Stimulated activated CD4-positive, alpha-beta T cell treated with anti-CD3 and anti-CD28 coated beads, Interleukin-2, amount 100 ng/mL, for 48 hours (primary cell): ENCODE measurements at places on chromosomes 11 and 22.

GRCh38 chr11:68164437-68164836 lies 43.2 kb upstream of the CHKA start:
- DNase-seq: no peak

- DNase-seq: no peak
These were observed 6.6 kb upstream of the MS4A12 start for GRCh38 chr11:60485987-60486386.

GRCh38 chr11:10522921-10523320 lies 18.1 kb downstream of the RNF141 start:
- DNase-seq: no peak

DNA sequence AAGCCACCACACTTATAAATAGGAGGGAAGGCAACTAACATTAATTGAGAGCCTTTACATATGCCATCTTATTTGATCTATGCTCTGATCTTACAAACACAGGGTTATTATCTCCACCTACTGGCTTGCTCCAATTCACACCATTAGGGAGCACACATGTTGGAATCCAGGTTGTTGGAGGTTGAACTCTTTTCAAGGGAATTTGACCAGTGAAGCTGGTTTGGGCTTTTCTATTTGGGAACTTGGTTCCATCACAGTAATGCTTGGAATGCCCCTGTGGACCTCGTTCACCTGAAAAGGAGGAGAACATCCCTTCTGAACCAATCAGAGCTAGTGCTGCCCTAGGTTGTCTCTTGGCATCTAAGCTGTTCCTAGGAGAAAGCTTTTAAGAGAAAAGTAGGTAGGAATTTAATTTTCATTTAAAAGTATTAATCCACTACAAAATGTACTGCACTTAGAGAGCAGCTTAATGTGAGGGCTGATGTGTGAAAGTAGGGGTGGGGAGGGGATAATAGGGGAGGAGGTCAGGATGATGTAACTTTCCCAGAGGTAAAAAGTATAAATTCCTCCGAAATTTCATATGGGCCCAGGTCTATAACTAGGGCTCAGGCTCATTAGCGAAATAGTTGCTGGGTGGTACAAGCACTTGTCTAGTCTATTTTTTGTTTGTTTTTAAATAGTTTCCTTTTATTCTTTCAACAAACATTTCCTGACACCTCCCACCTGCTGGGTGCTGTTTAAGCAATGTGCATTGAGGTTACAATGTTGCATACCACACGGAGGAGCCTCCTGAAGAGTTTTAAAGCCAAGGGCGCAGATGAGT lies 7.6 kb upstream of the MICAL2 start:
- no peak for DNase-seq

DNA sequence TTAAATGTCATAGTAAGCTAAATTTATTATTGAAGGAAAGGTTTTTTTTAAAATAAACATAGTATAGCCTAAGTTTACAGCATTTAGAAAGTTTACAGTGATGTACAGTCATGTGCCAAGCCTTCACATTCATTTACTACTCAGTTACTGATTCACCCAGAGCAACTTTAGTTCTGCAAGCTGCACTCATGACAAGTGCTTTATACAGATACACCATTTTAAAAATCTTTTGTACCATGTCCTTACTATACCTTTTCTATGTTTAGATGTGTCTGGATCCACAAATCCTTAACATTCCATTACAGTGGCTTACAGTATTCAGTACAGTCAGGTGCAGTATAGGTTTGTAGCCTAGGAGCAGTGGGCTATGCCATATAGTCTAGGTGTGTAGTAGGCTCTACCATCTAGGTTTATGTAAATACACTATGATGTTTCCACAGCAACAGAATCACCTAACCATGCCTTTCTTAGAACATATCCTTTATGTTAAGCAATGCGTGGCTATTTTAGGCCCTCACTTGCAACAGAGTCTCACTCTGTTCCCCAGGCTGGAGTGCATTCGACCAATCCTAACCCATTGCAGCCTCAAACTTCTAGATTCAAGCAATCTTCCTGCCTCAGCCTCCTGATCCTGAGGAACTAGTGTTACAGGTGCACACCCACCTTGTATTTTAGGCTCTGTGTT lies 79.5 kb upstream of the SLC25A18 start:
- DNase-seq: no peak

GRCh38 chr11:6650980-6651379 lies 4.6 kb downstream of the DCHS1 start:
- DNase-seq: no peak

DNA sequence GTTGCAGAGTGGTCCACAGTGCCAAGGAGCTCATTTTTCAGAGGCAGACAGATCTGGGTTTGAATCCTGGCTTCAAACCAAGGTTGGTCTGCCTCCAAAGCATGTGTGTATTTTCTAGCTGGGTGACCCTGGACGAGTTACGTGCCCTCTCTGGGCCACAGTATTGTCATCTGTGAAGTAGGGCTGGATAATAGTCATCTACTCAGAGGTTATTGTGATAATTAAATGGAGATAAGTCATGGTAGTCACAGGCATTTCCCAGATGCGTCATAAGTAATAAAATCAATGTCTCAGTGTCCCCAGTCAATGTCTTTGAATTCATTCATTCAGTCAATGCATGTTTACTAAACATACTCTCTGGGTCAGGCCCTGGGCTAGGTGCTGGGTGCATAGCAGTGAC lies 8.6 kb downstream of the OMP start:
- DNase-seq: no peak

DNA sequence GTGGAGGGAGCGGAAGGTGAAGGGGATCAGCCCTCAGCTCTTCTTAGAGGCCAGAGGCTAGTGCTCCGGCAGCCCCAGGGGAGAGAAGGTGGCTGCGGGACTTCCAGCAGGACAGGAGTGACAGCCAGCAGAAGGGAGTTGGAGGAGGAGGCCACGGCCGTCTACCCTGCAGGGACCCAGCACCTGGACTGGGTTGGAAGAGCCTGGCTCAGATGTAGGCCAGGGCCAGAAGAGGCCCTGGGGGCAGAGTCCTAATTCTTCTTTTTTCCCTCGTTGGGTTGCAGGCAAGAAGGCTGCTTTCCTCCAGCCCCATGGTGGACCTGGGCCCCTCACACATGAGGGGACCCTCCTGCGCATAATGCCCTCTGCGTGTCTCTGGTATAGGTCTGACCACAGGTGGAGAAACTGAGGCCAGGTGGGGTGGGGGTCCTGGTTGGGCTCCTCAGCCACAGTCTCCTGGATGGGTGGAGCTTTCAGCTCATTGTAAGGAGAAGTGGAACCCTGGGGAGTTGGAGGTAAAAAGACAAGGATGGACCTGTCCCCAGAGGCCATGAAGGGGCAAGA lies 2.3 kb upstream of the MCAM start:
- no peak for DNase-seq

DNA sequence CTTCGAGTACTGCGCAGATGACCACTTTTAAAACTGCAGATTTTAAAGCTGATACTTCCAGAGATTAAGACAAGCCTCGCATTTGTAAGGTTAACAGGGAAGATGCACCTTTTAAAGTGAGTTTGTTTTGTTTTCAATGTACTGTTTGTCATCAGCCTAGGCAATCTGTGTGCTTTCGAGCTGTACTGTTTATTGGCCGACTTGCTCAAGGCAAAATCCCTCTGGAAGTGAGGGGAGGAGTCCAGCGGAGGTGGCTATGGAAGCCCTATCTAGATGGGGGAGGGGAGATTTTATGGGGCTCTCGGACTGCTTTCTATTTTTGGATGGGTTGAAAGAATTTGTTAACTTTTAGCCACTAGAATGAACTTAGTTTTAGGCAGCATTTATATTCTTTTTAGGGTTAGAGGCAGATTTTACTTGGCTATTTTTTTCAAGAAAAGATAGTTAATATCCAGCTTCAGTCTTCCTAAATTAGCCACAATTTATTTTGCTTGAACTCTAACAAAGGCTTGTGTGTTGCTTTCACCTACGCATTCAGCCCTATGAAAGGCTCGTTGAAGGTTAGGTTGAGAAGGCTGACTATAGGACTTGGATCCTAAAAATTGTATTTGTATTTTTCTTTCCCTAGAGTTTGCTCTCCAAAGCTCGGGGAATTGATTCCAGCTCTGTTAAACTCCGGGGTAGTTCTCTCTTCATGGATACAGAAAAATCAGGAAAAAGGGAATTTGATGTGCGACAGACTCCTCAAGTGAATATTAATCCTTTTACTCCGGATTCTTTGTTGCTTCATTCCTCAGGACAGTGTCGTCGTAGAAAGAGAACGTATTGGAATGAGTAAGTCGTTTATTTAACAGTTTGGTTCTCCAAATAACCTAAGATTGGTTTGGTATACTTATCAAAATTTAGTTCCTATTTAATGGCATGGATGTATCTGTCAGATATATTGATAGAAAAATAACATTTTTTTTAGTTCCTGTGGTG lies 2.1 kb downstream of the WEE1 start:
- DNase-seq: no peak

DNA sequence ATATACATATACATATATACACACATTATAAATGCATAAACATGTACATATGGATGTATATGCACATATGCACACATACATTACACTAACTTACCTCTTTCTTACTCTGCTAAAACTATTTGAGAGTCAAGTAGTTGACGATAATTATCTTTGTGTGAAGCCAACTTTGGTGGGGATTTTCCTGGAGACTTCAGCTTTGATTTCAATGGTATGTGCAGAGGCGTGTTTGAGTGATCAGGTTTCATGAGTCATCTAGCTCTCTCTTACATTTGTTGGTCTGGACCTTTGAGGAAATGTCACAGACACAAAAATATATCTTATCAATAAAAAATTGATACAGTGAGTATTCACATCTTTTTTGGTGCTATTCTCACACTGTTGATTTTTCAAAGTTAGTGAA lies 769.1 kb upstream of the LUZP2 start:
- no peak for DNase-seq

DNA sequence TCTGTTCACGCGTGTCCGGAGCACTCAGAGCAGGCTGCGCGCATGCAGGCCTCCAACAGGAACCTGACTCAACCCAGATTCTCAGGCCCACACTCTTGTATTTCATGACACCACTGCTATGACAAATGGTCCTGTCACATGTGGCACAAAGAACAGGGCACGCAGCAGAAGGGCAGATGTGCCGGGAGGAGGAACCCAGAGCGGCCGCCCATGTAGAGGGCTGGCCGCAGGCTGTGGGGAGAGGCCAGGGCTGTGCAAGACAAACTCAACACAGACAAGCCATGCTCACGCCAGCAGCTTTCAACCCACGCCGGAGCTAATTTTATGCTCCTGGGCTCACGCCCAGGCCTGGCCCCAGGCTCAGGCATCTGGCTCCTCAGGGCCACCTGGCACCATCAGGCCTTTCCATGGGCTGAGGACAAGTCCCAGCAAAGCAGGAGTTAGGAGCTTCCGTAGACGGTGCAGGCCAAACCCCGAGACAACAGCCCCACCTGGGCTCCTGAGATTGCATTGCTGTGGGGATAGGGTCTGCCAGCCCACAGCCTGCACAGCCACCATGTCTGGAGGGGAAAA lies 40.0 kb downstream of the DUSP8 start:
- no peak for DNase-seq

DNA sequence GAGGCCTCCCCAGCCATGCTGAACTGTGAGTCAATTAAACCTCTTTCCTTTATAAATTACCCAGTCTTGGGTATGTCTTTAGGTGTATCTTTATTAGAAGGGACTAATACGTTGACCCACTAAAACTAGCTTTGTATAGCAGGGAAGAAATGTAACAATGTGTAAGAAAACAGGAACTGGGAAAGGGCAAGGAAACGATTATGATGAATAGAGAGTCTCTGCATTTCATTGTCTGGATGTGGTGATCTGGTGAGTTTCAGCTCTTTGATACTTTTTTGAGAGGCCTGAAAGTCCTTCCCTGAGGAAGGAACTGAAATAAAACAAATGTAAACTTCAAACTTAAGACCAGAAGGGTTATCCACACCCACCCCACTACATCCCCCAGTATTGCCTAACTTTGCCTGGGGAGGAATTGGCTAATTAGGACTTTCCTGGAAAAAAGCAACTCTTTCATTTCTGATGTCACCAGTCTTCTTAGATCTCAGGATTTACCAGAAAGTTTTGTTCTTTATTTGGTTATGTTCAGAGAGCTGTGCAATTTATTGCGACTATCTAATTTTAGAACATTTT lies 119.0 kb downstream of the LDLRAD3 start:
- DNase-seq: no peak

- no peak for DNase-seq
These were observed 62.0 kb downstream of the GGTLC2 start for GRCh38 chr22:22706253-22706915.

GRCh38 chr11:128970598-128971190 lies 28.0 kb upstream of the TP53AIP1 start:
- no peak for DNase-seq

GRCh38 chr22:33221568-33221967 lies 163.4 kb upstream of the SYN3 start:
- no peak for DNase-seq

DNA sequence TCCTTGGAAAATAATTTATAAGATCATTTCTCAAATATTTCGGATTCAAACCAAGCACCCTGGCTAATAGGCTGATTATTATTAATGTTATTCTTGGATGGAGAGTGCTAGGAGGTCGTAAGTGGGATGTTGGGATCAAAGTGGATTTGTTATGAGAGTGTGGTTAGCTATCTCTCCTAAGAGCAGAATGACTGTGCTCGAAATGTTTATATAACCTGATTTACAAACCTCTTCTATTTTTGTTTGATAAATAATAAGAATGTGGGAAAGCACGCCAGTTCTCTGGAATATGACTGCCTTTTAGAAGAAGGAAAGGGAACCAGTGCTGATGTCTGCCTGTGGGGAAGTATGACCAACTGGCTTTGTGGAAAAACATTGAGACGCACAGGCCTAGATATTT lies 527.5 kb downstream of the NTM start:
- no peak for DNase-seq

- no peak for DNase-seq
These were observed 24.7 kb downstream of the PACSIN2 start for GRCh38 chr22:42990131-42990838.

GRCh38 chr11:116418388-116419041 lies 354.3 kb downstream of the BUD13 start:
- no peak for DNase-seq

DNA sequence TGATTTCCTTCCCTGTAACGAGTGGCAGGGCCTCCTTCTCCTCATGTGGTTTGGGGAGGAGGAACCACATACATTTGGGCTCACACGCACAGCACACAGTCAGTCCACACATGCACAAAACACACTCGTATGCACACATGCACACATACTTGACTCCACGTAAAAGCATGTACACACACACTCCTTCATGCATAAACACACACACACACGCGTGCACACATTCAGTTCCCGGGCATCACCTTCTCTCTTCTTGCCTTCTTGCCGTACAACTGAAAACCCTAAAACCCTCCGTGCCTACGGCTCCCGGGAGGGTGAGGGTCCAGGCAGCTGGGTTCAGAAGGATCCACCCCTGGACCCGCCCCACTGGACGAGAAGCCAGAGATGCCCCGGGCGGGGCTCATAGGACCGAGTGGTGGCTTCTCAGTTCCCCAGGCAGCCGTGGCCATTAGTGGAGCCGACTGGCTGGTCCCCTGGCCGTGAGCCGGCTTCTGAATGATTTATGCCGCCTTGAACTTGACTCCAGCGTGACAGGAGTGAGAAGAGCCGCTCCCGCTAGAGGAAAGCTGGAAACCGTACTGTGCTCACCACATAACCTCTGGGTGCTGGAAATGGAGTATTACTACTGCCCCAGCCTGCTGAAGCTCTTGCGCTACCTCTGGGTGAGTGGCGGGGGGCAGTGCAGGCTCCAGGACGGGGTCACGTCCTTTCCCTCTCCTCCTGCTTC lies 117.4 kb downstream of the KIAA1671 start:
- no peak for DNase-seq

GRCh38 chr11:58058276-58059006 lies 27.7 kb downstream of the OR6Q1 start:
- DNase-seq: no peak
